Prostate gland (tissue), 2 donors: ENCODE measurements at places on chromosomes 16 and 17.

DNA sequence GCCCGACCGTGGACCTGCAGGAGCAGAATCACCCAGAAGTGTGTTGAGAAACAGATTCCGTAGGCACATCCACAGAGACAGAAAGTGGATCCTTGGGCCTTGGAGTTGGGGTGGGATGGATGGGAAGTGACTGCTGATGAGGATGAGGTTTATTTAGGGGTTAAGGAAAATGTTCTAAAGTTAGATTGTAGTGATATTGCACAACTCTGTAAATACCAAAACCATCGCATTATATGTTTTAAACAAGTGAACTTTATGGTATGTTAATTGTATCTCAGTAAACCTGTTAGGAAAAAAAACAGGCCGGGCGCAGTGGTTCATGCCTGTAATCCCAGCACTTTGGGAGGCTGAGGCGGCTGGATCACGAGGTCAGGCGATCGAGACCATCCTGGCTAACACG is 3.6 kb downstream of the ENDOV start:
- DNase-seq, result no peak

DNA sequence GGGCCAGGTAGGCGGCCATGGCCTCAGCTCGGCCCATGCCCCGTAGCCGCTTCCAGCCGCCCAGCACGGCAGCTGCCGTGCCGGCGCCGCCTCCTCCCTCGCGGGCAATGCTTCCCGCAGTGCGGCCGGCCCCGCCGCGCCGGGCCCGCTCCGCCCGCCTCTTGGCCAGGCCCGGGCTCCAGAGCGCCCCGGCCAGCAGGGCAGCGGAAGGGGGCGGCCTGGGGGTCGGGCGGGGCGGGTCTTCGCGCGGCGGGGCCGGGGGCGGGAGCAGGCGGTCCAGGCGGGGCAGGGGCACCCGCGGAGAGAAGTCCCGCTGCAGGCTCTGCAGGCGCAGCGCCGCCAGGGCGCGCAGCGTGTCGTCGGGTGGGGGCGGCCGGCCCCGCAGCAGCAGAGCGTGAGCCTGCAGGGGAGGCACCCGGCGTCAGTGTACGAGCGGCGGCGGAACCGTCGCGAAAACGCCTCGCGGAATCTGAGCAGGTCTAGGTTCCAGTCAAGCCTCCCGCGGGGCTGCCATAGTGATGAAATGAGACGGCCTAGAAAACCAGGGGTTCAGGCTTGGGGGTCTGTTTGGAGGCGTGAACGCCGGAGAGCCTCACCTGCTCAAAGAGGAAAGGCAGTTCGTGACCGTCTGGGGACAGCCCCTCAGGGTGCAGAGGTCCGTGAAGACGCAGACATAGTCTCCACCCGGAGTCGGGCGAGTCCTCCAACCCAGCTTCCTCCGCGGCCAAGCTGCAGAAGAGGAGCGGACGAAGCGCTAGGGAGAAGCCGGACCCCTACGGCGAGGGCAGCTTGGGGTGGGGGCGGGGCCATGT is 6.6 kb downstream of the PLEKHH3 start:
- DNase-seq, result no peak

DNA sequence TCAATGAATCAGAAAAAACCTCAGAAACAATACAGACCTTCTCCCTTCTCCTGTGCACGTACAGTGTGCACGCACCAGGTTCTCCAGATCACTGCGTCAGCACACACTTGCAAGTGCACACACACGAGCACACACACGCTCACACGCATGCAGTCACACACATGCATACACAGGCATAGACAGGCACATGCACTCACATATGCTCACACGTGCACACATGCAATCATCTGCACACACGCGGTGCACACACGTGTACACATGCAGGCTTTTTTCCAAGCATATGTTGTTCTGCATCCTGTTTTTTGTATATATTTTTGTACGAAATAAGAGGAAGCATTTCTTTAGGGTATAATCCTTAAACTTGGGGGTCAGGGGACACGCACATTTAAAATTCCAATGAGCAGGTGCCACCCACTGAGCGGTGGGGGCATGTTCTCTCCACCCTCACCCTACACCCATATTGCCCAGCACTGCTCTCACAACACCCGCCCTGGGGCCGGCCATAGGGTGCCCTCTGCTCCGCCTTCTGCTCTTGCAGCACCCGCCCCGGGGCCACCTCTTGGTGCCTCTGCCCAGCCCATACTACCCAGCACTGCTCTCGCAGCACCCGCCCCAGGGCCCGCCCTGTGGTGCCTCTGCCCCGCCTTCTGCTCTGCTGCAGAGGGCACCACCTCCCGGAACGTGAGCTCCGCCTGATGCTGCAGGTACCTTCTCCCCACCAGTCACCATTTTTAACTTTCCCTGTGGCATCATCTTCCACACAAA is 20.9 kb downstream of the KLHDC4 start:
- no peak for DNase-seq

GRCh38 chr16:65490286-65490685 is 368.4 kb upstream of the CDH11 start:
- no peak for DNase-seq

DNA sequence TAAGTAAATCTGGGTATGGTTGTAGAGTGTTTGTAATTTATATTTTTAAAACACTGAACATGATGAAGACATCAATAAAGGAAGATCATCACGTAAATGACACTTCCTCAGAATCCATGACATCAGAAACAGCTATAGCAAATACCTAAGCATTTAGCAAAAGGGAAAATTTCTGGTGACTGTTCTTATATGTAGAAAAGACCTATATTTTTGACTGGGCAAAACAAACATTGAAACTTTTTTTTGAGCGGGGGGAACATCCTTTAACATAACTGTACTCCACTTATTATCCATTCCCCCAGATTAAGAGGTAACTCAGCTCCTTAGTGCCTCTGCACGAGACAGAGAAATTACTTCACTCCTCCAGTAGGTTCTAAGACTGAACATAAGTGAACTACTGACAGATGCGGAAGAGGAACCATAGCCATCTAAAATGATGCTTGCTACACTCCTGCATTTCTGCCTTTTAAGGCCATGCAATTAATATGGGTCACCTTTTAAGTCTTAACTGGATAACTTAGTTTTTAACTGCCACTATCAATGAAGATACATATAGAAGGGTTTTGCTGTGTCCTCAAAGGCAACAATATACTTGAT is 9.4 kb downstream of the CRYBA1 start:
- DNase-seq, result no peak

- DNase-seq, result no peak
Observed at GRCh38 chr16:11708421-11708820, 34.2 kb downstream of the TXNDC11 start.

GRCh38 chr17:2393954-2394749 is 6.7 kb downstream of the MNT start:
- no peak for DNase-seq

- no peak for DNase-seq
Observed at GRCh38 chr16:70495425-70496182, 27.8 kb downstream of the COG4 start.

DNA sequence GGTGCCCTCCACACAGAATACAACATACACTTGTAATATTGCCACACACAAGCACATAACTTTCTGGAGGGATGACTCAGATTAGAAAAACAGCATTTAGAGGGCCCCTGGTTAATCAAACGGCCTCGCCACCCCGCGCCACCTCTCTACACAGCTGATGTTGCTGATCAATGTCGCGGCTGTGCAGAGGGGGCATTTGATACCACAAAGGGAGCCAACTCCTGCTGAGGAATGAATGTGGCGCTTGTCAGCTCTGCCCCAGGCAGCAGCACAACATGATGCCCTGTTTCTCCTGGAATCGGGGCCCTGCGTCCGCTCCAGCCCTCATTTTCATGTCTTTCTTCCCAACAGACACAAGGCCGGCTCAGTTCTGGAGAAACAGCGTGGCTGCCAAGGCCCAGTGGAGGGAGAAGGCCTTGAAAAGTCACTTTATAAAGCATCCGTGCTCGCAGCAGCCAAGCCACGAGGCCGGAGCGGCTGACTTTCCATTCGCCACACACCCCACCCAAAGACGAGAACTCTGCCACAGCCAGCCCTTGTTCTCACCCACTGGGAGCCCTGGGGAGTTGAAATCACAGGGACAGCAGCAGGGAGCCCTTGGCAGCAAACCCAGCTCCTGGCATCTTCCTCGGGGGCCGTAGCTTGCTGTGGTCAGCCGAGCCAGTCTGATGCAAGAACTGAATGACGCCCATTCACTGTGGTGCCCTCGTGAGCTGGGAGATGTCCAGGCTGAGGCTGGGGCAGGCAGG is 65.6 kb downstream of the XYLT1 start:
- DNase-seq, result no peak

- DNase-seq, result no peak
Observed at GRCh38 chr16:30365200-30365599, 5.1 kb downstream of the TBC1D10B start.

DNA sequence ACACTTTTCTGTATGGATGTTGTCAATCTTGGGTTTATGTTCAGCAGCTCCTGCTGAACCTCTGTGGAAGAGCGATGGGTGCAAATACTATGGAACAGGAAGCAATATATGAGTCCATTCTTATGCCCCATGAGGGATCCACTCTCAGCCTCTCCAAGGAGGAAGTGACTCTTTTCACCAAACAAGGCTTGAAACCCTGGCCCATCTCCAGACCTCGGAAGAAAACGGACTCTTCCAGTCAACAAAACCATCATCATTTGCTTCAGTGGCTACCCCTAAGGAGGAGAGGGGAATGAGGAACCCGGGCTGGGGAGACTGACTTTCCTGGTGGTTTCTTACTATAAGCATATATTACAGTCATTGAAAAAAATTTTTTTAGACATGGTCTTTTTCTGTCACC is 206.2 kb downstream of the AXIN2 start:
- no peak for DNase-seq

GRCh38 chr16:55009581-55009980 is 78.9 kb downstream of the IRX5 start:
- no peak for DNase-seq

GRCh38 chr17:48161127-48161905 is 53.8 kb downstream of the SNX11 start:
- DNase-seq, result no peak

DNA sequence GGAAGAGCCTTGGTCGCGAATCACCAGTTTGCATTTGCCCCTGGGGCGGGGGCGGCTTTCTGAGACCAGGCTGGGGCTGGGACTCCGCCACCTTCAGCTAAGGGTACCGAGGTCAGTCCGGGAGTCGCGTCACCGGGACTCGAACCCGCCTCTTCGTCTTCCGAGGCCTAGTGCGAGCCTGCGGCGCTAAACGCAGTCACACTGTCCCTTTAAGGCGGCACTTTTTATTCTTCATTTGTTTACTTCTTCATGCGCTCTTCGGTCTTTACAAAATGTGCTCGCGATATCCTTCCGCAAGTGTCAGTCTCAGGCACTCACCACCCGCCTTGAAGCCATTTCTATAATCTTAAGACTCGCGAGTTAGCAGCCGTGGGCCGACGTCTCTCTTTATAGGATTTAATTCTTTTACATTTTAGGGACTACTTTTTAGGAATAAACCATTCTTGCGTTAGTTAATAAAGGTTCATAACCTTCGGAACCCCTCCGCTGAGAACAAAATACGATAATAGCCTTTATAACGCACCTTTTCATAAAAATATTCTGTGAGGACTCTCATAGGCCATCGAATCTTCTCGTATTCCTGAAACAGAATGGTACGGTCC is 593 bp upstream of the HEXIM1 start:
- peak; percentile 81 for DNase-seq

- DNase-seq, result no peak
Observed at GRCh38 chr16:86579268-86580062, 1.1 kb downstream of the FOXL1 start.
